NK-92 treated with Interleukin-12 subunit alpha and Interleukin-12 subunit beta, amount 100 ng/mL, for 24 hours (cell line): ENCODE measurements at places on chromosomes 7 and 10.

DNA sequence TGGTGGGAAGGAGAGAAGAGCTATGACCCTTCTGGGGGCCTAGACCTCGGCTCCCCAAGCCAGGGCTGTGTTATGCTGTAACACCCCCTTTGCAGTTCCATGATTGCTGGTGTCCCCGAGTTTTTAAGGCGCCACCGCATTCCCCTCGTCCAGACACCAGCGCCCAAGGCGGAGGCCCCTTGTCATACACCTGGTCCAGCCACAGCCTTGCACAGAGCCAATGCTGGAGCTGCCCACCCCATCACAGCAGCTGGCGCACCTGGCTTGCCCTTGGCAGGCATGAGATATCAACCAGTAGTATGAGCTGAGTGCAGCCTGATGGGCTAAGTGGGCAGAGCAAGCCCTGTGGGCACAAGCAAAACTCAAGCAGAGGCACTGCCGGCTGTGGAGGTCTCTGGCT lies 209.4 kb downstream of the SORCS1 start:
- DNase-seq: no peak

GRCh38 chr10:1538531-1539061 lies 198.7 kb downstream of the ADARB2 start:
- DNase-seq: no peak

- peak; percentile 78 for DNase-seq
Measured at GRCh38 chr7:2353936-2354185, 766 bp upstream of the EIF3B start.

- no peak for DNase-seq
Measured at GRCh38 chr10:98861962-98862361, 373.7 kb downstream of the HPSE2 start.

DNA sequence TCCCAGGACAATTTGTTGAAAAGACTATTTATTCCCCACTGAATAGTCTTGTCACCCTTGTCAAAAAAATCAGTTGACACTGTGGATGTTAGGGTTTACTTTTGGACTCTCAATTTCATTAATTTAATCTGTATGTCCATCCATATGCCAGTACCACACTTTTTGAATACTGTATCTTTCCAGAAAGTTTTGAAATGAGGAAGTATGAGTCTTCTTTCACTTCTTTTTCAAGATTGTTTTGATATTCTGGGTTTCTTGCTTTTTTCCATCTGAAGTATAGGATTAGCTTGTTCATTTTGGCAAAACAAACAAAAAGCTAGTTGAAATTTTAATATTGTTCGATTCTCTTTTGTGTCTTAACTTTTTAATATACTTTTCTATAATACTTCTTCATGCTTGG lies 21.7 kb downstream of the KLHDC10 start:
- no peak for DNase-seq

GRCh38 chr10:13936826-13937225 lies 350.1 kb downstream of the PRPF18 start:
- DNase-seq: no peak

DNA sequence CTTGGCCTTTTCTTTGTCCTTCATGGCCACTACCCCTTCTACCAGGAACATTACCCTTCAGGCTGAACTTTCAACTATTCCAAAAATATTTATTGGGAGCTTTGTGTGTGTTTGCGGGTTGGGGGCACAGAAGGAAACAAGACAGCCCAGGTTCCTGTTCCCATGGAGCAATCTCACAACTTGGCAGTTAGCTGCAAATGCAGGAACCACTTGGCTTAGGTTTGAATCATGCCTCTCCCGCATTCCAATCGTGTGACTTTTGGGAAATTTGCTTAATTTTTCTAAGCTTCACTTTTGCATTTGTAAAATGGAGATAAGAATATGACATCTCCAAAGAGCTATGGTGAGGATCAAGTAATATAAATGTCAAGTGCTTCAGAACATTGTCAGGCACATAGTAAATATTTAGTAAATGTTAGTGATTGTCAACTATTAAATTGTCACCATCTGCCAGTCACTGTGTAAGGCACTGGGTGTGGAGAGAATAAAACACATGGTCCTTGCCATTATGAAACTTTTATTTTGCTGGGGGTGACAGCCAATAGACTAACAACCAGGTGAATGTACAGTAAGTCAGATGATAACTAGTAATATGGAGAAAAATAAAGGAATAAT lies 277.1 kb downstream of the SNX13 start:
- no peak for DNase-seq

DNA sequence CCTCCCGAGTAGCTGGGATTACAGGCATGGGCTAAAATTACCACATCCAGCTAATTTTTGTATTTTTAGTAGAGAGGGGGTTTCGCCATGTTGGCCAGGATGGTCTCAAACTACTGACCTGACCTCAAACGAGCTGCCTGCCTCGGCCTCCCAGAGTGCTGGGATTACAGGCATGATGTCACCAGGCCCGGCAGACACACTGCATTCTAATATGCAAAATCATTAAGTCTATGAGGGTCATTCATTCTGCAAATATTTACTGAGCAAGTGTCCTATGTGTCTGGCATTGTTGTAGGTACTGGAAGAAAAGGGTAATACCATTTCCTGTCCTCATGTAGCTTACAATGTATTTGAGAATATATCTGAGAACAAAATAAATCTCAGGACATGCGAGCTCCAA lies 2.7 kb downstream of the PUS7 start:
- DNase-seq: no peak

- DNase-seq: no peak
Measured at GRCh38 chr10:60978287-60979115, 34.5 kb upstream of the RHOBTB1 start.

DNA sequence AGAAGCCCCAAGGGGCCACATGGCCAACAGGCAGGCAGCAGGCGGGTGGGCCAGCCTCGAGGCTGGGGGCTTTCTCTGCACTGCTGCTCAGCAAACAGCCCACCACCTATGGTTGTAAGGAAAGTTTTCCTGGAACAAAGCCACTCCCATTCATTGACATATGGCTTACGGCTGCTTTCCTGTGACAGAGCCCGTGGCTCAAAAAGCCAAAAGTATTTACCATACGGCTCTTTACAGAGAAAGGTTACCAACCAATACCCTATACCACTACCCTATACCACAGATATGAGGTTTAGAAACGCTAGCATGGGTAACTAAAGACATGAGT lies 152.7 kb downstream of the MAD1L1 start:
- DNase-seq: no peak

- DNase-seq: no peak
Measured at GRCh38 chr10:92857904-92858514, 9.7 kb downstream of the EXOC6 start.

GRCh38 chr10:50575477-50576244 lies 48.1 kb downstream of the SGMS1 start:
- no peak for DNase-seq

GRCh38 chr7:145378197-145378596 lies 542.3 kb upstream of the TPK1 start:
- no peak for DNase-seq

- no peak for DNase-seq
Measured at GRCh38 chr10:8618834-8619233, 564.3 kb downstream of the GATA3 start.

DNA sequence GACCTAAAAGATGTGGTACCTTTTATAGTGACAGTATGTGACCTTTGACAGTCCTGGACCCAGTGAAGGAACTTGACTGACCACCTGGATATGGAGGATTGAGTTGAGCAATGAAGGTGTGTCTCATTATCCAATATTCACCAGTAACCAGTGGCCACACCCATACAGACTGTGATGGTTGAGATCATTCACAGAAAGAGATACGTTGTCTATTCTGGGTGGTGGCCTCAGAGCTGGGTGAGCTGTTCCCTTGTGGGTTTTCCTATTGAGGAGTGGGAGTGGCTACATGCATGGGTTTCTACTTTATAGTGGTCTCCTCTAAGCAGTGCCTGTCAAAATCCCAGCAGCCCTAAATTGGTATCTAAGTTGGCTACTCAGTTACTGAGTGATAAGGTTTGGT lies 507.4 kb downstream of the SORCS3 start:
- DNase-seq: no peak

- DNase-seq: no peak
Measured at GRCh38 chr10:51687296-51687695, 12.1 kb downstream of the CSTF2T start.

DNA sequence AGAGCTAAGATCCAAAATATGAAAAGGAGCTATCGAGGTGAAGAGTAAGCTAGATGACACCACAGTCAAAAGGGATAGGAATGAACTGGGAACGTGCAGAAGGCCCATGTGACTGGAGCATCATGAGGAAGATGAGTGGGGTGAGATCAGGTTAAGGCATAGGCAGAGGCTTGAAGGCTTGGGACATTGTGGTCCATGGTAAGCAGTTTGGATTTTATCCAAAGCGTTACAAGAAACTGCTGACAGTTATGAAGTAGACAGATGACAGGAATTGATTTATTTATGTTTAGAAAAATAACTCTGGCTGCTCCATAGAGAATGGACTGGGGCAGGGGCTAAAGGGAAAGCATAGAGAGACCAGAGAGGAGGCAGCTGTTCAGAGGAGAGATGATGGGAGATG lies 18.1 kb upstream of the PANK1 start:
- no peak for DNase-seq

- DNase-seq: no peak
Measured at GRCh38 chr7:88254721-88255424, 35.0 kb upstream of the SRI start.

- DNase-seq: no peak
Measured at GRCh38 chr10:115355162-115355760, 262.1 kb downstream of the ATRNL1 start.

DNA sequence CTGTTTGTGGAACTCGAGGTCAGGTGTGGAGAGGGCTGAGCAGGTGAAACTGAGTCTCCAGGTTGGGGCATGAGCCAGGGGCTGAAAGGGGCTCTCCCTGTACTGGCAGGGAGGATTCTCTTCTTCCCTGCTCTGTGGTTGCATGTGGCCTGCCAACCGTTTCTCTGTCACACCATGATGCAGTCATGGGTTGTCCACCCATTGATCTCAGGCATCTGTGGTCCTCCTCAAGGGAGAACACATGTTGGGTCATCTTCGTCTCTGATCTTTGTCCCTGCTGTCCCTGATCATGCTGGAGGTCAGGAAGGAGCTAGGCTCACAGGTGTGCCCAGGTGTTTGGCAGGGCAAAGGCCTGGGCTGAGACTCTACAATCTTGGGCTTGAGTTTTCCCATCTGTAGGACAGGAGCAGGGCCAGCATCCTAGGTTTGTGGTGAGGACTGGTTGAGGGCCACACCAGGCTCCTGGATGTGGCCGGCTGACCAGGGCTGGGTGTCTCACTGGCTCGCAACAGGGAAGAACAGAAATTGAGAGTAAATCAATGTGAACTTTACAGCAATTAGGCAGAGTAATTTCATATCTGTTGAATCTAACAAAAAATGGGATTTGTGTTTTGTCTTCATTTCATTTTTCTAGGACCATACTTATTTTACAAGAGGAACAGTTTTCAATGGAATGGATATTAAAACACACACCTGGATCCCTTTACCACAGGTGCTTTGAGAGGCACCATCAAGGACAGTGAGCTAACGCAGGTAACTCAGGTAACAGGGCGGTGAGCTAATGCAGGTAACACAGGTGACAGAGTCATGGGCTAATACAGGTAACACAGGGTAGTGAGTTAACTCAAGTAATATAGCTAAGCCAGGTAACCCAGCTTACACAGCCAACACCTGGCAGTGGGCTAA lies 58.5 kb upstream of the IGFBP3 start:
- DNase-seq: no peak

DNA sequence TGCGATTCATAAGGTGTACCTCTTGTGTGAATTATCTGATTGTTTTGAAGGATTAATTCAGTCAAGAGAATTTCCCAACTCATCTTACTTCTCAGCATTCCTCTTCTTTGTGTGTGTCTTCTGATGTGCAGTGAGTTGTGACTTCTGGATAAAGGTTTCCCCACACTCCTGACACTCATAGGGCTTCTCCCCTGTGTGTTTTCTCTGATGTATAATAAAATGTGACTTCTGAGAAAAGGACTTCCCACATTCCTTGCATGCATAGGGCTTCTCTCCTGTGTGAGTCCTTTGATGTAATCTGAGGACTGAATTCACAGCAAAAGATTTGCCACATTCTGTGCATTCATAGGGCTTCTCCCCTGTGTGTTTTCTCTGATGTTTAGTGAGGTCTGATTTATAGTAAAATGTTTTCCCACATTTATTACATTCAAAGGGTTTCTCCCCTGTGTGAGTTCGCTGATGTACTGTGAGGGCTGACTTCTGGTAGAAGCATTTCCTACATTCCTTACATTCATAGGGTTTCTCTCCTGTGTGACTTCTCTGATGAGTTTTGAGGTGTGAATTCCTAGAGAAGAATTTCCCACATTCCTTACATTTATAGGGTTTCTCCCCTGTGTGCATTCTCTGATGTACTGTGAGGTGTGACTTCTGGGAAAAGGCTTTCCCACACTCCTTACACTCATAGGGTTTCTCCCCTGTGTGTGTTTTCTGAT lies 24.2 kb downstream of the ZNF25 start:
- DNase-seq: no peak

DNA sequence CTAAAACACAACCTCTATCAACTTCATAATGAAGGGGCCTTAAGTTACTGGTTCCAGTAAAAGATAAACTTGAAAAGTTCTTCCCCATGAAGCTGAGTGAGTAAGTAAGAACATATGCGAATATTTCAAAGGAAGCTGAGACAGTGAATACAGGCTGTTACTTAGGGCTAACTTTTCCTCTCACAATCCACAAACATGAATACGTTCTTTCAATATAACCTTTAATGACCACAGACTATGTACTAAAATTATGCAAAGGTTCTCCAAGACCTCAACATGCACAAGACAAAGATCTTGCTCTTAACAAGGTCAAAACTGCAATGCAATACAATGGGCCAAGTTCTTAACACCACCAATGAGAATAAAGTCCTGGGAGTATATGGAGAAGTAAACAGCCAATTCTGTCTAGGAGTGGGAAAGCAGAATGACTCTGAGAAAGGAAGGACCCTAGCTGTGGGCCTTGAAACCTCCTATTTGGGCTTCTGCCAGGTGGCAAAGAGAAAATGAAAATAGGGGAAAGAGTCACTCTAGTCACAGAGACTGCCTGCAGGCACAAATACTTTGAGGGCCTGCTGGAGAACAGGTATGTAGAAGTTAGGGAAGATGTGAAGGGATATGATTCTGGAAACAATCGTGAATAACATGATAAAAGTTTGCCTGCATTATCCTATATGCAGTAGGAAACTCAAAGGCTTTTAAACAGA lies 43.7 kb downstream of the OSBPL3 start:
- no peak for DNase-seq

DNA sequence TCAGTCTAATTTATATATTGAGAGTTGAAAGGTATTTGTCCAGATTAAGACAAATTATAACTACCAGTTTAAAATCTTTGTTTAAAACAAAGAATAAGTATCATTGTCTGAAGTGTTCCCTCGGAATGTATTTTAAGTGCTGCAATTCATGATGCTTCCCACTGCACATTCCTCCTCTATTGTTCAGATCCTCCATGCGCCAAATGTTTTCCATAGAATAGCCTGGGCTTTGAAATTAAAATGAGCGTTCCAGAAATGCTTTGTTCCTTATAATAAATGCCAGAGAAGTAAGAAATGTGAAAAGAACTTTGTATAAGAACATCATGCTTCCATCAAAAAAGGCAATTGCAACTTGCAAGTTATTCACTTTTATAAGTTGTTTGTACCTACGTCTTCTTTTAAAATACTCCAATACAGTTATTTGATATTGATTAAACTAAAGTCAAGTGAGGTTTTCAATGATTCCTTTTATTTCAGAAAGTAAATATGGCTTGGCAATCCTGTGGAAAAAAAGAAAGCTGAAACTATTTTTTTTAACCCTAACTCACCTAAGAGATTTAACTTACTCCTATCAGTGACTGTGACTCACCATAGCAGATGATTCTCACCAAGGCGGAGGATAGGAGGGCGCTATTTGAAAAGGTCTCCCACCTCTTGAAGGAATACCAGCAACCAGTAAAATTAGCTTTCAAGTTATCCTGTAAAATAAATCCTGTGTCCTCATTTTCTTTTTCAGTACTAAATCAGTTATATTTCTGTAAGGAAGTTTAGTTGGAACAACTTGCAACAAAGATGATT lies 85.8 kb downstream of the CTNNA3 start:
- no peak for DNase-seq
